Activated T-helper 2 cell treated with anti-CD3 and anti-CD28 coated beads, Interferon-gamma antibody, Interleukin-2, Interleukin-4, amounts not matched to agents 10 μg/mL and 5 μg/mL and 100 μg/mL, durations not matched to agents 14 hours and 24 hours and 36 hours (primary cell): ENCODE measurements at places on chromosomes 3 and 15. TPM values are rescaled to one million over a fixed set of nuclear protein-coding genes. Genes with fewer than 3 reads are reported as not detected.

- DNase-seq: no peak
These were observed 3.2 kb downstream of the LAMP3 start for GRCh38 chr3:183159333-183159732.

GRCh38 chr15:78193731-78194567 lies 40.4 kb downstream of the ACSBG1 start:
- no peak for DNase-seq

The CCDC71 gene
- total RNA-seq: 24.4 and 24.9 TPM in 2 replicates

DNA sequence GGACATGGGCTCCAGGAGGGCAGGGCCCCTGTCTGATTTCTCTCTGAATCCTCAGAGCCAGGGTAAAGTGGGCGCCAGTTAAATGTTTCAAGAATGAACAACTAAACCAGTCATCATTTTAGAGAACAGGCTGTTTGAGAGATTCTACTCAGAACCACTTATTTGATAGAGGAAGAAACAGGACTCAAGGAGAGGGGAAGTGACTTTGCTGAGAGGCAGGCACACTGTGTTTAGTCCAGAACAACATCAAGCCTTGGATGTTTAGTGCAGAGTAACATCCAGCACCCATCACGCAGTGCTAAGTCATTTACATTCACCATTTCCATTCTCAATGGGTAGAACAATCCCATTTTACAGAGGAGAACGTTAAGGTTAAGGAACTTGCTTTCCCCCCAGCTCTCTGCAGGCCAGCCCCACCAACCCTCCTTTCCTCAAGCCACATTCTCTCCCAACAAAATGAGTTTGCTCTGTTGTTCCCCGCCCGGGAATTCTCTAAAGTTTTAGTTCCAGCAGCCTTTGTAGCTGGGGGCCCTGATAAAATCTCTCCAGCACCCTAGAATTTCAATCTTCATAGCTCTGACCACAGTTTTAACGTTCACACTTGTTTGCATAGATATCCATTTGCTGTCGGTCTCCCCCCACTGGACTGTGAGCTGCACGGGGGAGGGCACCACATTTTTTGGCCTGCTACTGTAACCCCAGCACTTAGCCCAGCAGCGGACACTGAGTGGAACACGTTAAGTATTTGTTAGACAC lies 962 bp downstream of the NMNAT3 start:
- no peak for DNase-seq

The SERPINI2 gene
- not detected in 2 replicates for total RNA-seq

DNA sequence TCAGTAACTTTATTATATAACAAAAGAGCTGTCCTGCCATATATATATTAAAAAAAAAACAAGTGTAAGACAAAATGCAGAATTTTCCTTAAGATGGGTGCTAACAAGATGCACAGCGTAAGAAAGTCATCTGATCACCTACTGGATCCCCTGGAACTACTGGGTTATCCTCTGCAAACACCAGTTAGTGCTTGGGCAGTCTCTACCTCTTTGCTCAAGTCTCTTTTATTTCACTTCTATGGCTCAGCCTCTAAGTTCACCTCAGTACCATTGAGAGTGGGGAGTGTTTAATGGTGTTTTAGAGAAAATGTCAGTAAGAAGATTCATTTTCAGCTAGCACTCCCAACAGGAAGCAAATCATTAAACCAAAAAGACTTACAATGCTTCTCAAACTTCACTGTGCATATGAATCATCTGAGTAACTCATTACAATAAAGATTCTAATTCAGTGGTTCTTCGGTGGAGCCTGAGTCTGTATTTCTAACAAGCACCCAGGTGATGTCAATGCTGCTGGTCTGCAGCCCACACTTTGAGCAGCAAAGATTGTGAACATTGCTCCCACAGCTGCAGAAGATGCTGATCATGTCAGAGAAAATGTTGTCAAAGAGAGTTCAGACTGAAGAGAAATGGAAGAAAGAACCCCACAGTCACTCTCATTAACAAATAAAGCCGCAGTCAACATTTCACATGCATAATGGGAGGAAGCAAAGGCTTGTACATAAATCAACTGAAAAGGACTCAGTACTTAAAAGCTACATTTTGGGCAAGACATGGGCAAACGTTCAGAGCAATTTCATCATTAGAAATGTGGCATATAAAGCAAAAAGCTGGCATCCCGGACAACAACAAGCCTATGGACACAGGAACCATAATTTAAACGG lies 227.1 kb upstream of the ATP11B start:
- no peak for DNase-seq

The SCAANT1 gene
- total RNA-seq: 1.8 TPM in 1 of 2 replicates, not detected in the other

GRCh38 chr3:118089563-118089962 lies 945.1 kb downstream of the IGSF11 start:
- no peak for DNase-seq

GRCh38 chr15:89707577-89707976 lies 17.0 kb downstream of the WDR93 start:
- no peak for DNase-seq

The MLF1 gene
- total RNA-seq: 2.2 and 3.4 TPM in 2 replicates

- no peak for DNase-seq
These were observed 251.4 kb upstream of the UMPS start for GRCh38 chr3:124478830-124479229.

GRCh38 chr3:87201727-87202126 lies 25.4 kb upstream of the CHMP2B start:
- no peak for DNase-seq

DNA sequence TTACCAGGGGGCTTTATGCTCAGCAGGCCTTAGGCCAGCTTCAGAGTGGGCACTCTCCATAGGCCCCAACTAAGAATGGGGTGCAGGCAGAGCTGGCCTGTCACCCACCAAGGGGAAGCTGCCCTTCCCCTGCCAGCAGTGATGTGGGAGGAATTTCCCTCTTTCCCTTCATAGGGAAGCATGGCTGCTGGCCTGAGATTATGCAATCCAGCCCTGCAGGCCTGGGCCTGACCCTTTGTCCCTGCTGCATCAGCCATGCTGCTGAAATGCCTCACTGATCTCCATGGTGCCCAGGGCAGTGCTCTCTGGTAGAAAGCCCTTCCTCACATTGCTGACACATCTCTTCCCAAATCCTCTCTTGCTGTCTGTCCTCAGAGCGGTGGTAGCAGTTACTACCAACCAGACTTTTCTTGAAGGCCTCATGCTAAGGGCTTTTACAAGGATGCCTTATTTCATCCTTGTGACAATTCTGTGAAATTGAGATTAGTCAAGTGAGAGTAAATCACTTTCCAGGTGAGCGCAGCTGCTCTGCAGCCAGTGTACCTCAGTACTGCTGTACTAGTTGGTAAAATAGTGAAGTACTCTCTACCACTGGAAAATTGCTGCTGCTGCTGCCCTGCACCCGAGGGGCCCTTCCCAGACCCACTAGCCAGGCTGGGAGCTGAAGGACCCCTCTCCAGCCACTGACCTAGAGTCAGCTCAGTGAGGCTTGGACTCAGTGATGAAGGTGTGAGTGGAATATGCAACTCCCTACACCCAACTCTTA lies 33.8 kb downstream of the MRAS start:
- DNase-seq: no peak

DNA sequence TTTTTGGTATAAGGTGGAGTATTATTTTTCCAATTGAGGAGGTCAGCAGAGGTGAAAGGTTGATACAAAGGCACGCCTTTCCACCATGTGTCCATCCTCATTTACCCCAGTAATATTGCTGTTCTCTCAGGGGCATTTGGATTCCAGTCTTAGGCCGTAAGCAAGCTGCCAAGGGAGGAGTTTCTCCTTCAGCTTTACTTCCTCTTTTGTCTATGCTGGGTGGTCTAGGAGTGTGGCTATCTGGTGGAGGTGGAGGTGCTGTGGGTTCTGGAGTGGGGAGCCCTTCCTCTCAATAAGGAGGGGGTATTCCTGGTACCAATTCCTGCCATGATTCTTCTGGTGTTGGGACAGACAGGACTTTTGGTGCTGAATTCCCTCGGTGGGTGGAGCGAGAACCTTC lies 340.6 kb downstream of the KCNH8 start:
- no peak for DNase-seq

- no peak for DNase-seq
These were observed 12.1 kb downstream of the ARPP21 start for GRCh38 chr3:35651426-35651825.

DNA sequence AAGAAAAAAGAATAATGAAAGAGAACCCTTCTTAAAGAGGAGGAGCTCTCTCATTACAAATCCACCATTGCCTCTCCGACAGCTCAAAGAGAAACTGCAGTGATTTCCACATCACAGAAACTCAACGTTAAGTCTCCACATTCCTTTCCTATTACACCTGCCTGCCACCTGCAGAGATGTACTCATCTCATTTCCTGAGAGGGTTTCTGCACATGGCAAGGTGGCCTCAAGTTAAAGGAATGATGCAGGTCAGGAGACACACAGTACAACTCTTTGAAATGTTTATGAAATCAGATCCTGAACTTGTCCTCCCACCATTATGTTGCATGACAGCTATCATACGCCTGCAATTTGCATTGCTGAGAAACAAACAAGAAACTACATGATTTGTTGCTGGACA lies 458.4 kb upstream of the ADAMTS9 start:
- DNase-seq: no peak

The GADL1 gene
- not detected in 2 replicates for total RNA-seq

DNA sequence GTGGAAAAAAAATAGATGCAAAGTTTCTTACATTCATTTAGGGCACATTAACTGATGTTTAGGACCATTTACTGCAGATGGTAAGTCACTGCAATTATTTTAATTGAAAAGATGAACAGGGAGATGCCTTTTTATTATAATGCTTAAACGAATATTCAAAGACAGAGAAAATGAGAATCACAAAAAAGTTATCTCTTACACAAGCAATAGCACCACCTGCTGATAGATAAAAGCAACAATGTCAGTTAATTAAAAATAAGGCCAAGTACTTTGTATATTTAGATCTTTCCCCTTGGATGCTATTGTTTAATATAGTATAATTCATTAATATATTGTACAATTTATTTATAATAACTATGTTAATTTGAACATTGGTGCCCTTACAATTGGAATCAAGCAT lies 55.9 kb downstream of the IFT80 start:
- no peak for DNase-seq

DNA sequence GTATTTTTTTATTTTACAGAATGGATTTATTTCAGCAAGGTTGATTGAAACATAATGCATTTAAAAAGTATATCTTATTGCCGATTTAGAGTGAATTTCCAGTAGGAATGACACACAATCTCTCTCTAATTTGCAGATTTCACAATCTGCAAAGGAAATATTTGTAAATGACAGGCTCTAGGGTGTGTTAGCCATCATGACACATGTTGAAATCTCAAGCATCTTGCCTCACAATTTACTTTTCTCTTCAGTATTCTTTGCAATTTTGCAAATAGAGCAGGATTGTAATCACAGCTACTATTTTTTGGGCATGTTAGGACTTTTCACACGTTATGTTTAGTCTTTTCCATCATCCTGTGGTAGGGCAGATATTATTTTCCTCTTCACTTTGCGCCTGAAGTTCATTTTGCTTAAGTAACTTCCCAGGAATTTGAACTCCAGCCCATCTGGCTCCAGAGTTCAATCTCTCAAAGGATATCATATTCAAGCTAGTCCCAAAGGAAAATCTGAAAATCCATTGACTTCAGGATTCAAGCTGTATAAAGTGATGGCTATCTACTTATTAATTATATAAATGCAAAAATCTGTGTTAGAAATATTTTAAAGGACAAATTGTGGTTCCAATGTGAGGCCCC lies 55.4 kb downstream of the ATP13A4 start:
- no peak for DNase-seq

The WWTR1 gene
- 2.6 TPM in 2 replicates for total RNA-seq
